Heart right ventricle (tissue), 16 donors: ENCODE measurements at places on chromosomes 12 and 14.

DNA sequence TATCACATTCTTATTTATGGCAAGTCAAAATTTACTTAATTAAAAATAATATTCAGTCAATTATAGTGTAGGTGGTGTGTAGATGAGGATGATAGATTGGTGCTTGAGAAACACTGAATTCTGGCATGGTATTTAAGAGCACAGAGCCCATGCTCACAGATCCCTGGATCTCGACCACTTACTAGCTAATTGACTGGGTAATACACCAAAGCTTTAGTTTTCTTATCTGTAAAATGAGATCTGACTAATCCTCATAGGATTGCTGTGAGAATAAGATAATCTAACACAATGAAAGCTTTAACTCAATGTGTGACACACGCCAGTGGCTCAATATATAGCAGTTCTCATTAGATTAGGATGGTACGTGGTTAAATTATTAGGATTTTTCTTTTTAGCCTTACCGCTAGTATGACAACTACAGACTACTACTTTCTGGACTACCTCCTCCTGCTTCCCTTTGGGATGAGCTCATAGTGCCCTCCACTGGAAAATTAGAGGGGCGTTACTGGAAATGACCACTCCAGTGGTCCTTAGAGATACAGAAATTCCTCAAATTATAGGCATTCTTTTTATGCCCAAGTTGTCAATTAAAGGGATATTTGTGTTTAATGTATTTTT, 482.8 kb upstream of the TBX3 start:
- DNase-seq = no peak

GRCh38 chr14:61444215-61444768, 122.9 kb downstream of the PRKCH start:
- no peak for DNase-seq

GRCh38 chr12:9992296-9992695, 6.6 kb downstream of the CLEC1B start:
- DNase-seq = no peak

GRCh38 chr12:68414988-68415387, 82.8 kb upstream of the MDM1 start:
- no peak for DNase-seq

GRCh38 chr12:51773145-51773869, 75.2 kb downstream of the FIGNL2 start:
- DNase-seq = no peak

DNA sequence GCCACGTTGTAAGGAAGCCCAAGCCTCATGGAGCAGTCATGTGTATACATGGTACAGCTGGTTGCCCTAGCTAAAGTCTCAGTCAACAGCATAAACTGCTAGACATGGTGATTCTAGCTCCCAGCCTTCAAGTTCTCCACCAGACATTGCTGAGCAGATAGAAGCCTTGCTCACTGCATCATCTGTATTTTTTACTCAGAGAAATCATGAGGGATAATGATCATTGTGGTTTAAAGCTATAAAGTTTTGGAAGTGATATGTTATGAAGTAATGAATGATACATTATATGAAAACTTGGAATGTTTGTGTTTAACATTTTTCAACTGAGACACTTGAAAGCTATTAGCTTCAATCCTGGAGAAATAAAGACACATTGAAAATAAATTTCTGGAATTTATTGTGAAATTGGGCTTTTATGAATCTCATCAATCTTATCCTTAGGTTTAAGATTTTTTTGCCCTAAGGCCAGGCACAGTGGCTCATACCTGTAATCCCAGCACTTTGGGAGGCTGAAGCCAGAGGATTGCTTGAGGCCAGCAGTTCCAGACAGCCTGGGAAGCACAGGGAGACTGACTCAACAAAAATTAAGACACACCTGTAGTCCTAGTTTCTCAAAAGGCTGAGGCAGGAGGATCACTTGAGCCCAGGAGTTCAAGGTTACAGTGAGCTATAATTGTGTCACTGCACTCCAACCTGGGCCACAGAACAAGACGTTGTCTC, 5.6 kb upstream of the NFATC4 start:
- DNase-seq = no peak
